Activated T-helper 1 cell treated with Interleukin-2 at 50 U/mL for 16 hours (primary cell): ENCODE measurements at places on chromosomes 1 and 21.
A peak's percentile ranks its signal among the peaks of the same experiment; 100 is the strongest.

- no peak for DNase-seq
Observed at GRCh38 chr1:94792473-94793295, 27.5 kb upstream of the SLC44A3 start.

- DNase-seq: no peak
Observed at GRCh38 chr1:17829579-17829978, 74.4 kb downstream of the ACTL8 start.

- DNase-seq: no peak
Observed at GRCh38 chr1:115274467-115274866, 63.6 kb downstream of the NGF start.

- no peak for DNase-seq
Observed at GRCh38 chr1:161382214-161383019, 14.7 kb upstream of the CFAP126 start.

DNA sequence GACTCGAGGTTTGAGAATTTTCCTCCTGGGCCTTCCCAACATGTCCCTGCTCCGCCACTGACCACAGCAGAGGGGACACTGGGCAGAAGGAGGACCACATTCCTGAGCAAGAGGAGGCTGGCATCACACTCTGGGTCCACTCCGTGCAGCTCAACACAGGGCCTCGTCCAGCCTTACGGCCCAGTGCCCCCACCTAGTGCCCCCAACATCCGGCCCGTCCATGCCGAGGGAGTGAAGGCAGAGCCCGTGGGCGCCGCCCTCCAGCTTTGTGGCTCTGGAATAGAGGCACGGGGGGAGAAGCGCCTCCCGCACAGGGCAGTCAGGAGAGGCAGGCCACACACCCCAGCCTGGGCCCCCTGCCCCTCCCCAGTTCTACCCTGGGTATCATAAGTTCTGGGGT is 158.3 kb downstream of the NPHP4 start:
- DNase-seq: no peak

GRCh38 chr1:62539028-62539447 is 58.3 kb upstream of the ANGPTL3 start:
- DNase-seq: no peak

GRCh38 chr1:160621633-160622413 is 25.0 kb downstream of the SLAMF1 start:
- no peak for DNase-seq

DNA sequence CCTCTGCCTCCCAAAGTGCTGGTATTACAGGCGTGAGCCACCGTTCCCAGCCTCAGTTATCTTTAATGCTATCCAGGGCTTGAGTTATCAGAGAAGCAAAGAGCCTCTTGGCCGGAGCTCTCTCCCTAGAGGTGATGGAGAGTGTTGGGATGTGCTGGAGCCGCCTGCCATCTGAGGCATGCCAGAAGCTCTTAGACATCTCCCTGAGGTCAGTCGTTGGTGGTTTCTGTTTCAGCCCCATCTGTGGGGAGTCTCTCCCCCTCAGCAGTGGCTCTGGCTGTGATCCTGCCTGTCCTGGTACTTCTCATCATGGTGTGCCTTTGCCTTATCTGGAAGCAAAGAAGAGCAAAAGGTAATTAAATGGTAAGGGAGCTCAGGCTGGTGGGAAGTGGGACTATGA is 11.6 kb upstream of the ZNF691 start:
- no peak for DNase-seq

DNA sequence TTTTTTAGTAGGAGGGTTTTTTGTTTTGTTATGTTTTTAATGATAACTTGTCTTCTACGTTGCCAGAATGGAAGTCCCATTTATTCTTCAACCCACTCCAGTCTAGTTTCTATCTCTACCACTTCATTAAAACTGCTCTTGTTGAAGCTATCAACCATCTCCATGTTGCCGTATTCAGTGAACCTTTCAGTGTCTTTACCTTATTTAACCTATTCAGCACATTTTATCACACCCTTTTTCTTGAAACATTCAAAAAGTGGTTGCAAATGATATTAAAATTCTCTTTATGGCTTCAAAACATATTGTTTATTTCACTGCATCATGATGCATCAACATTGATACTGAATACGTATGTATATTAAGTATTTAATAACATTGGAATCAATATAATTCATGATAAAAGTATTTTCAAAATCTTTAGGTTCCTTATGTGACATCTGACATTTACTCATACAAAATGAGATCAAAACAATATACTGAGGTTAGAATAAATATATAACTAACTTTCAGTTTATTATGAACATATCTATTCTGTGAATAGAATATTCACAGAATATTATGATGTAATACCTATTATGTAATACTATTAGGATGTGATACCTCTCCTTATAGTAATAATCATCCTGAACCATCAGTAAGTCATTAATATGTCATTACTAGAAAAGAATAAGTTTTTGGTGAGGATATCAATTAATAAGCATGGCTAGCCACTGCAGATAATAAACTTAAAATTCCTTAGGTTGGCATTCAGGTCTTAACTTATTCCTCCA is 52.0 kb upstream of the ADAR start:
- no peak for DNase-seq

DNA sequence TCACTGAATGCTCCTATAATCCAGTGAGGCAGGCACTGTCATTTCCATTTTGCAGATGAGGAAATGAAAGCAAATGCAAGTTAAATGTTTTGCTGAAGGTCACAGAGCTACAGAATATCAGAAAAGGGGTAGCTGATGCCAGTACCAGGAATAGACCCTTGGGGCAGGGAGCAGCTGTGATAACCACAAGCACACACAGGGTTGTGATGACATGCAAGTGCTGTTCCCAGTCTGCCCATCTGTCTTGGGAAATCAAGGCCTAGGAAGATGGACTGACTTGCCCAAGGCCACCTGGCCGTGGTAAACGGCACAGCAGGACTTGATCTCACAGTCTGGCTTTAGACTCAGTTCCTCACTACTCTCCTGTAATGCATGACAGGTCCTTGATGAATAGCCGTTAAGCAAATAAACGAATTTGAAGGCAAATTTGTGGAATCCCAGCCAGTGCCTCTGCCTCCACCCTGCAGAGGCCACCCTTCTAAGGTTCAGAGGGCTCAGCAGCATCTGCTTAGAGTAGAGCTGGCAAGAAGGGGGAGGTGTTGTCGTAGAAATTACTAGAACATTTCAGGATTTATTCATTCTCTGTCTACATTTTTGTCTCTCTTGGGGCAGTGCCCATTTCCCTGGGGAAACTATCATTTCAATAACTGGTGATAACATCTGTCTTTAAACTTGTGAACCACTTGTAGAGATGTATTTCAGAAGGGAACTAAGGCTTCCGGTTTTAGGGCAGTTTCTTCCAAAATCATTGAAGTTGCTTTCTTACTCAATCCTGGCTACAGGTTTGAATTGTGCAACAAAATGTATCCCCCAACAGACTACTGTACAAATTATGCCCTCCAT is 53.2 kb upstream of the MRPS6 start:
- no peak for DNase-seq

- DNase-seq: no peak
Observed at GRCh38 chr1:50701706-50702317, 258.3 kb downstream of the FAF1 start.

GRCh38 chr1:161864577-161864976 is 98.5 kb downstream of the ATF6 start:
- no peak for DNase-seq

DNA sequence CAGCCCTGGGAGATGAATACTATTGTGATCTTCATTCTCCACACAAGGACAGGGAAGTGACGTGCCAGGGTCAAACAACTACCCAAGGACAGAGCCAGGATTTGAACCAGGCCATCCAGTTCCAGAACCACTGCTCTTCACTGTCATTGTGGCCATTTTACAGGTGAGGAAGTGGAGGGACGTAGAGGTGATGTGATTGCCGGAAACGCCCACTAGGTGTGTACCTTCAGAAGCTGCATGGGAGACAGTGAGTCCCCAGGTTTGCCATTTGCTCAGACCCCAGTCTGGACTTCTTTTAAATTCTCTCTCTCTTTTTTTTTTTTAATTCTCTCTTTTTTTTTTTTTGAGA is 207.6 kb upstream of the TMEM51 start:
- DNase-seq: no peak

- no peak for DNase-seq
Observed at GRCh38 chr1:233735847-233736246, 121.9 kb downstream of the KCNK1 start.

GRCh38 chr1:87840767-87841166 is 512.1 kb downstream of the LMO4 start:
- DNase-seq: no peak

DNA sequence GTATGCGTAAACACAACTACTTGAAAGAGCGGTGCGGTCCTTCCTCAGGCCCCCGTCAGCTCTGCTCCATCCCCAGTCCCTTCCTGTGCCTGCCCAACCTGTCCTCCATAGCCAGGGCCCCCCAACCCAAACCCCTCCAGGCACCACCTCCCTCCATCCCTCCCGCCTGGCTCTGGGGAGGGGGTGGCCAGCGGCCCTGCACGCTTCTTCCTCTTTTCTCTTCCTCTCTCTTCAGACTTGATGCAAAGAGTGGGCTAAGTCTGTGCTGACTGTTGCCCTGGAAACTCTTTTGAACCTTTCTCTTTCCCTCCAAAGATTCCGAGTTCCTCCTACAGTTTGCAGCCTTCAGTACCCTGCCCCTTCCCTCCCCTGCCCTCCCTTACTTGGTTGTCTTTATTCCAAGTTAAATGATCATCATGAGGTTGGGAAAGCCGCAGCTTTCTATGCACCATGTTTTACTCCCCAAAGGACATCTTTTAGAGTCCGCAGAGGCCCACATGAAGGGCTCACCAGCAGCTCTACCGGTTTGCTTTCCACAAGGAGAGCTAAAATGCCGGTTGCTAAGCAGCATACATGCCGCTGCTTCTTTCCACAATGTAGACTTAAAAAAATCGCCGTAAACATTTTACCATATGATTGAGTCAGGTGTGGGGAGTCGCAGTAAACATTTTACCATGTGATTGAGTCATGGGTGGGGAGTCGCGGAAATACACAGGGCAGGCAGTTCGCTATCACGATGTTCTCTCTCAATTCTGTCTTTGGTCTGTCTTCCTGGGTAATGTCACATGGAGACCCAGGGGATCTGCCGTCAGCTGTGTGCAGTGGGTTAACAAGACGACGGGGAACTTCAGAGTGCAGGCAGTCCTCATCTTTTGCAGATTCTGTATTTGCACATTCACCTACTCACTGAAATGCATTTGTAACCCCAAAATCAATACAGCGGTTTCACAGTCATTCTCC is 525.3 kb downstream of the KIF26B start:
- DNase-seq: no peak

DNA sequence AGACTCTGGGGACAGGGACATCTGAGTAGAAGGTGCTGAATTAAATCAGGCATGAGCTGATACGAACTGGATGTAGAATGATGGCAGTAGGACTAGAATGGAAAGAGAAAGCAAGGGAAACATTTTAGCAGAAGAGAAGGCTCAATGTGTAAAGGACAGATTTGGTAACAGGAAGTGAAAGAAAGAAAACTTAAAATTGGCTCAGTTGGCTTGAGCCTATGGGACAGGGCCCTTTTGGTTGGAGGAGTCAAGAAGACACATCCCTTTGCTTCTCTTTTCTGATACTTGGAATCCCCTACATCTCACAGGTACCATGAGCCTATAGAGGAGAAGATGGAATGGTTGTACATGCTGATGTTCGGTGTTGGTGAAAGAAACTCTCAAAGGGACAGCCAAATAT is 300.6 kb upstream of the PLXNA2 start:
- DNase-seq: no peak

- no peak for DNase-seq
Observed at GRCh38 chr1:20180844-20181207, 5.1 kb upstream of the UBXN10 start.

GRCh38 chr21:31580866-31581276 is 78.6 kb upstream of the SOD1 start:
- DNase-seq: peak; percentile 47

DNA sequence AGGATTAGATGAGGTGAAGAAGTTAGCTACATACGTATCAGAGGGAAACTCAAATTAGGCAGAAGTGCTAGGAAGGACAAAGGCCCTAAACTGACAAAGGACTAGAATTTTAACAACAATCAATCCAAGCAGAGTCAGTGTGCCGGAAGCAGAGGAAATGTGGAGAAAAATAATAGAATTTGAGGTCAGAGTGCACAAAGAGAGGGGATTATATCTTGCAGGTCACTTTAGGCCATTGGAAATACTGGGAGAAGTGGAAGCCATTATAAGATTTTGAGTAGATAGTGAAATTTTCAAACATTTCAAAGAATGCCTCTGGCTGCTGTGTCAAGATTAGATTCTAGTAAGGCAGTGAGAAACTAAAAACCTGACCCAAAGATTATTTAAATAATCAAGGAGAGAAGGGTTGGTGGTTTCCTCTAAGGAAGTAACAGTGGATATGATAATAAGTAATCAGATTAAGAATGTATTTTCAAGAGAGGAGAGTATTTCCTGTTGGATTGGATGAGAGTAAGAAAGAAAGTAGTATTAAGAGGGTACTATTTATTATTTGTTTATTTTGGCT is 889.2 kb upstream of the NCAM2 start:
- no peak for DNase-seq

- DNase-seq: no peak
Observed at GRCh38 chr1:51736702-51737101, 119.8 kb downstream of the OSBPL9 start.

GRCh38 chr1:210223226-210223904 is 9.2 kb upstream of the SERTAD4 start:
- DNase-seq: no peak

GRCh38 chr1:161216945-161217712 is 2.0 kb downstream of the FCER1G start:
- no peak for DNase-seq

DNA sequence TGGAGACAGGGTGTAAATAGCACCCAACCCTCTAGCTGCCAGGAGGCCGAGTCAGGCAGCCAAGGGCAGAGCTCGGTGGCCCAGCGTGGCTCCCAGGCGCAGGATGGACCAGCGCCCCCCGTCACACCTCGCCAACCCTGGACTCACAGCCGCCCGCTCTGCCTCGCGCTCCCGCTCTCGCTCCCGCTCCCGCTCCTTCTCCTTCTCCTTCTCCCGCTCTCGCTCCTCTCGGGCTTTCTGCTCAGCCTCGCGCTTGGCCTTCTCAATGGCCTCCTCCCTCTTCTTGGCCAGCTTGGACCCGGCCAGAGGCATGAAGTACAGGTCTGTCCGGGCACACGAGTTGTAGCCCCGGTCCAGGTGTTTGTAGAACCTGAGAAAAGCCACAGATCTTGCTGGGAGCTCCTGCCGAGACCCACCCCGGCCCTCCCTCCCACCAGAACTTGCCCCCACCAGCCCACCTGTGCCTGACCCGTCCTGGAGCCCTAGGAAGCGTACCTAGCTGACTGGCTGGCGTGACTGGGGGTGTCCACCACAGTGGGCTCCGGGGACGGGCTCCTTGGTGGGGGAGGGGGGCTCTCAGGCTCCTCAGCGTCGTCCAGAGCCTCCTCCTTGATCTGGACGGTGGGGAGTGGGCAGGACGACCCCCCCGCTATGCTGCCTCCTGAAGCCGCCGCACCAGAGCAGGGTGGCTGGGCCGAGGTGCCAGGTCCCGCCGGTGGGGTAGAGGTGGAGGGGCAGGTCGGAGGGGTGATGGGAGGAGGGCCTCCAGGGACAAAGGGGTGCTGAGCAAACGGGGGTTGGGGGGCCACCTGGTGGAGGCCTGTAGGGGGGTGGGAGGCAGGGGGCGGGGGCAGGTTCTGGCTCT is 41.9 kb downstream of the SLC45A1 start:
- DNase-seq: no peak

- DNase-seq: no peak
Observed at GRCh38 chr1:205398586-205398985, 23.3 kb downstream of the LEMD1 start.
